Choroid plexus epithelial cell (primary cell): ENCODE measurements at places on chromosomes 7 and 10.

- peak; percentile 57 for DNase-seq
Observed at GRCh38 chr7:134645935-134646334, 718 bp upstream of the BPGM start.

DNA sequence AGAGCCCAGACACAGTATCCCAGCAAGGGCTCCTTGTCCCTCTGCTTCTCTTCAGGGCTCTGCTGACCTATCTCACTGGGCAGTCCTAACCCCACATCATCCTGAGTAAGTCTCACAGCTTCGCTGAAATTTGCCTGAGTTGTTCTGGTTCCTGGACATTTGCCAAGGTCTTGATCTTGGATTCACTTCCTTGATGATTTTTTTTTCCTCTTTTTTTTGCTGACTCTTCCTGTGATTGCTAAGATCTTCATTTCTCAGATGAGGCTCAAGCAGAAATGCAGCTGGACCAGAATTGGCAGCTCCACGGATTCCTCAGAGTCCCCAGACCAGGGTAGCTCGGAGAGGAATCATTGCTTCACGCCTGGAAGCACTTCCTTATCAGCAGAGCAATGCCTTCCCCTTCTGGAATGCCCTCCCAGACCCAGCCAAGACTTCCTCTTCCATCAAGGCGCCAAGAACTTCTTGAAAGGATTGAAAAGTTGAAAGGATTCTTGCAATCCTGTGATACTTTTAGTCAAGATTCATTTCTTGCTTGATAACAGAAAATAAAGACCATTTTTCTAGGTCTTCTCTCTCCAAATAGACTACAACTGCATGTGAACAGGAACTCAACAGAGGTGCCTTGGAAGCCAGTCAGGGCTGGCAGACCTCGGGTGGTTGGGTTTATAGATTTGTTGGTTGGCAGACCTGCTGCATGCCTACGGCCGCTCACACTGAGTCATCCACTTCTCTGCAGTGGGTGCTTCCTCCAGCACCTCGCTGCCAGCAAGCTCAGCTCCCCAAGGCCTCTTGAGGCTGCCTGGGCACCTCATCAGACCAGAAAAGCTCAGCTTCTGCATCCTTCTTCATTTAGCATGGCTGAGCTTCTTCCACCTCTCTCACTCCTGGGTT lies 8.8 kb upstream of the AFAP1L2 start:
- DNase-seq = peak; percentile 82

- no peak for DNase-seq
Observed at GRCh38 chr7:30903146-30903545, 8.5 kb upstream of the AQP1 start.

- no peak for DNase-seq
Observed at GRCh38 chr7:33870120-33870519, 35.2 kb upstream of the BMPER start.

- no peak for DNase-seq
Observed at GRCh38 chr10:116687633-116688032, 54.7 kb downstream of the HSPA12A start.

DNA sequence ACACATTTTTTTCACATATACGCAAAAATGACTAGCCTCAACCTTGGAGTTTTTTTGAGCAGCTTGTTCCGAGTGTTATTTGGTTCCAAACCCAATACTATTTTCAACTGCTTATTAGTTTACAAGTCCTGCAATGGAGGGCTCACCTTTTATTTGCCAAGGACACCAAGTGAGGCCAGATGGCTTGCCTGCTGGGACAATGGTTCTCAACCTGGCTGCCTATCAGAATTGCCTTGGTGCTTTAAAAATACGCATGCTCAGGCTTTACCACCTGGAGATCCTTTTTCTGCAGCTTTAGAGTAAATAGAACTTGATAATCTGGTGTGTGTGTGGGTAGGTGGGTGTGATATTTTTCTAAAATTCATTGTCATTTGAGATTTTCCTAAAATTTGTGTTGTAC lies 276.8 kb downstream of the MTERF1 start:
- DNase-seq = no peak

- DNase-seq = peak; percentile 56
Observed at GRCh38 chr7:48090095-48090805, 1.2 kb downstream of the UPP1 start.

DNA sequence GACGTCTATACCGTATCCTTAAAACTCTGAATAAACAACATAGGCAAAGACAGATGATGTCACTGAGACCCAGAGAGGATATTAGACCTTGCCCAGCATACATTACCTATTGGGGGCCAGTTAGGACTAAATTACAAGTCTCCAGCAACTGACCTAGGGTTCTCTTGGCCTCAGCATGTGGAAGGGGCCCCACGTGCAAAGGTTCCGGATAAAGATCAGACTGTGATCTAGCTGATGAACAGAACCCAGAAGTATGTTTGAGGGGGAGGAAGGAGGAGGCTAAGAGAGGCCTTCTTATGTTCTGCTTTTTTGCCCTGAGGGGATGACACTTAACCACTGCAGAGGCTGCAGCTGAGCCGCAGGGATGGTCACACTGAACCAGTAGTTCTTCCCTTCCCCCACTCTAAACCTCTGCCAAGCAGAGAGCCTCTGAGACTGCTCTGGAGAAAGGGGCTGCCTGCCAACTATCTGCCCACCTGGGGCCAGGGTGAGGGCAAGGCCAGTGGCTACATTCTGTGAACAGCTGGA lies 24.0 kb upstream of the KMT2C start:
- DNase-seq = peak; percentile 41

DNA sequence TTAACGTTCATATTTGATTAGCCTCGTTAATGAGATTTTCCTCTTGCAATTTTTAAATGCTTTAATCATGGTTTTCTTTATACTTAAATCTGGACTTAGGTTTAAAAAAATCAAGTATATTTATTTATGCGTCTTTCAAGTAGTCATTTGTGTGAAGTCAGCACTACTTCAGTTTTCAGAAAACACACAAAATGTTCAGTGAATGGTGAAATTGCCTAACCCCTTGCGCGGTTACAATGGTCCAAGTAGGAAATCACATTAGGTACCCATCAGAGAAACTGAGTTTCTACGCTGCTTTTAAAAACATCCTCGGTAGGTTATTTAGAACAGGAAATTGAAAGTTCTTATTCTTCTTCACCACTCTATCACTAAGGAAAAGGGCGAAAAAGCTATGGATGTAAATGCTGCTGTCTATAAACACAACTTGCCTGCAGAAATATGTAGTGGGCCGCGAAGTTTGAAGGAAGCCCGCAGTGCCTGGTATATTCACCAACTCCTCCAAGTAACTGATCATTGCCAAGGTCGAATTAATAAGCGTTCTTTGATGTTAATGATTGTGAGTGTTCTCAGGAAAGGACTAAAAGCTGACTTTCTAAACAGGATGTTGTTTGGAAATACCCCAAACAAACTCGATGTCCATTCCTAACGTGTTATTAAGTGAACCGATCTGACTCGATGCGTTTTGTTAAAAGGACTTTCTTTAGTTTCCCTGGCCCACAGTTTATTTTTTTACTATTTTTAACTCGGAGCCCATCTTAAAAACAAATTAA lies 1.0 kb downstream of the SYPL1 start:
- DNase-seq = no peak

DNA sequence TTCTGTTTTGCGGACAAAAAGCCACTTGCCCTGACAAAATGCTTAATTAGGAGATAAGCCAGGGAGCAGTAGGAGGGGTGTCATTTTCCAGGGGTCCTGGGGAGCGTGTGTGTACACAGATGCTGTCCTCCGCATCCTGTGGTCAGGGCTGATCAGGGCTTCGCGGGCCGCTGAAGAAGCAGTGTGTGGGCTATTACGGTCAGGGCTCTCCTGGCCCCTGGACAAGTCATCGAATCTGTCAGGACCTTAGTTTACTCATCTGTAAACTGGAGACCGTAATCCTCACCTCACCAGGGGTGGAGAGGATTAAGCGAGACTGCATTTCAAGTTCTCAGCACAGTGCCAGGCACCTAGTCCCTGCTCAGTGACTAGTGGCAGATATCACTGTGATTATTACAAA lies 26.0 kb upstream of the MXI1 start:
- DNase-seq = no peak

DNA sequence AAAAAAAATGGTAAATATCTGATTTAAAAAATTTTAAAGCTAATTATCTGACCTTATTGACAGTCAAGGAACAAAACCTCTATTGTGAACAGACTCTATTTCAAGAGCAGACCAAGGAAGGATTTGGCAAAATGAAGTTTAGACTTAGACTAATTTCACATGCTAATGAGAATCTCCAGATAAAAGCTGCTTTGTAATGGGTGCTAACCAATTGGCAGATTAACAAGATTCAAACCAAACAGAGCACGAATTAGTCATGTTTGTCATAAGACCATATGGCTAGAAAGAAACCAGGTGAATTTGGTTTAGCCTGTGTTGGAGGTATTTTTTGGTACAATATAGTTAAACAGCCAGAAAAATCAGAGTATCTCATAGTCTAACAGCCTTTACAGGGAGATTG lies 429.1 kb upstream of the NFE2L3 start:
- DNase-seq = no peak

DNA sequence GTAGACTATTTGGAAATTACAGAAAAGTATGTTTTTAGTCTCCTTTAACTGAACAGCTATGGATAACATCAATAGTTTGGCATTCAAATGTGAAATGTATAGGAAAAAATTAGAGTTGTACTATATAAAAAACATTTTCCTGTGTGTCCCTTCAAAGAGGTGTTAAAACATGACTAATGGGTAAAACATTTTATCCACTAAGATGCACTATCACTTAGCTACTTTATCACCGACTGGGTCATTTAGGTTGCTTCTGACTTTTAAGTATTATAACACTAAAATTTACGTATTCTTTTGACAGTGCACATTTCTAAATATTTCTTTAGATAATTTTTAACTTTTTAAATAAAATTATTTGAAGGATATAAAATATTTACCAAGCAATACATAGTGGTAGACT lies 77.6 kb downstream of the UBE2H start:
- no peak for DNase-seq

GRCh38 chr7:21939858-21940372 lies 5.8 kb downstream of the CDCA7L start:
- no peak for DNase-seq

DNA sequence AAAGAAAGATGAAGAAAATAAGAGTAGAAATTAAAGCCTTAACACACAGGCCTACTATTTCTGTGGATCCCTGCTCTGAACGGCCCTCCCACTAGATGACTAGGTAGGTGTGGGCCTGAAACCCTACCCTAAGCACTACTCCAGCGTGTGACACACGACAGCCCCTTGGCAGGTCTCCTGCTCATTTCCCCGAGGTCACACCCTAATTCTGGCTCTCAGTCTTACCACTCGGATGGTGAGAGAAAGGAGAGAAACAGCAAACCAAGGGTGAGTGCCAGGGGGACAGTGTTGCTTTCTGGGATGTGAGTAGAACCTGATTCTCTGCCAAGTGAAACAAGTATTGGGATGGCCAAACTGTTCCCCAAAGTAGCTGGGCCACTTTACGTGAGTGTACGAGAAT lies 12.1 kb downstream of the GALNTL5 start:
- DNase-seq = no peak

- no peak for DNase-seq
Observed at GRCh38 chr10:90966146-90966545, 45.3 kb upstream of the ANKRD1 start.

DNA sequence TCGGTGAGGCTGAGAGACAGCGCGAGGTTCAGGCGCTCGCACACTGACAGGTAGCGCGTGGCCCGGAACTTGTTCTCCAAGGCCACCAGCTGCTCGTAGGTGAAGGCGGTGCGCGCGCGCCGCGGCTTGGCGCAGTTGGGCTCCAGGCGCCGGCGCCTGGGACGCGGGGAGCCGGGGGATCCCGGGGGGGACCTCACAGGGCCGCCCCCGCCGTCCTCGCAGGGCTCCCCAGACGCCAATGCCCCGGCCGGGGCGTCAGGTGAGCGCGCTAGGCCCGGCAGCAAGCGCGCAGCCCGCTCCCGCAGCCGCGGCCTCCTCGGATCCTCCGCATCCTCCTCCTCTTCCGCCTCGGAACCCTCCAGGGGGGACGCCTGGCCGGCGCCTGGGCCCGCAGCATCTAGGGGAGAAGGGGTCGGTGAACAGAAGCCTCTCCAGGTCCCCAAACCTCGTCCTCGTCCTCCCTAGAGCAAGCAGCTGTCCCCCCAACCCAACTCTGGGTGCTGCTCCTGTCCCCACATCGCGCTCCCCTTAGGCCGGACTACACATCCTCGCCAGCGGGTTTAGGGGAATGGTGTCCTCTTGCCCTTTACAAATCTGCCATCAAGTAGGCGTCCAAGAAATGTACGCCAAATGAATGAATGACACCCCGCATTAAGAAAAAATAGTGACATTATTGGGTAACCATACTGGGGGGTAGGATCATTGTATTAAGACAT lies 1.9 kb downstream of the NKX1-2 start:
- no peak for DNase-seq

DNA sequence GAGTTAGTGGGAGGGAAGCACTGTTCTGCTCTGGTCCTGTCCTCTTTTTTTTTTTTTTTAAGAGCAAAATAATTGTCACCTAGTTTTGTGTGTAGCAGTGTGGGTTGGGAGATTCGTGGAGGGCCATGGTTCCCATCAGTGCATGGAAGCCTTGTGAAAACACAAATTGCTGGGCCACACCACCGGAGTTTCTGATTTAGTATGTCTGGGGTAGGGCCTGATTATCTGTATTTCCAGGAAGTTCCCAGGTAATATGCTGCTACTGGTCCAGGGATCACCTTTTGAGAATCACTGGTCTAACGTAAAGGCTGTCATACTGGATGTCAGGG lies 191.3 kb downstream of the GATA3 start:
- DNase-seq = no peak

GRCh38 chr7:148556892-148557291 lies 33.7 kb upstream of the C7orf33 start:
- DNase-seq = no peak

GRCh38 chr10:116974456-116975005 lies 30.5 kb downstream of the SHTN1 start:
- peak; percentile 86 for DNase-seq

DNA sequence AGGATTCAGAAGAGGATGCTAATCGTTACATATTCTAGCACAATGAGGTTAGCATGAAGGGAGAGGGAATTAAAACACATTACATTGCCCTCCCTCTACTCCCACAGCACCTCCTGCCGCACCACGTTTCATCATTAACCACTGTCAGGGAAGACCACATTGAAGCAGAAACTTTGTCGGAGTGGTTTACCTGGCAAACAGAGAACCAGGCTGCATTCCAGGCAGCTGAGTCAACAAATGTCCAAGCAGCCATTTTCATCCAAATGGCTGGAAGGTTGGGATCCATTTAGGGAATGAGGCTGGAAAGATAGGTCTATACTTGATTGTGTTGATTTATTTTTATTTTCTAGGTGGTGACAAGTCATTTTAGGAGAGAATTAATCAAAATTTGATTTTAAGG lies 273.6 kb downstream of the DYNC1I1 start:
- DNase-seq = no peak

DNA sequence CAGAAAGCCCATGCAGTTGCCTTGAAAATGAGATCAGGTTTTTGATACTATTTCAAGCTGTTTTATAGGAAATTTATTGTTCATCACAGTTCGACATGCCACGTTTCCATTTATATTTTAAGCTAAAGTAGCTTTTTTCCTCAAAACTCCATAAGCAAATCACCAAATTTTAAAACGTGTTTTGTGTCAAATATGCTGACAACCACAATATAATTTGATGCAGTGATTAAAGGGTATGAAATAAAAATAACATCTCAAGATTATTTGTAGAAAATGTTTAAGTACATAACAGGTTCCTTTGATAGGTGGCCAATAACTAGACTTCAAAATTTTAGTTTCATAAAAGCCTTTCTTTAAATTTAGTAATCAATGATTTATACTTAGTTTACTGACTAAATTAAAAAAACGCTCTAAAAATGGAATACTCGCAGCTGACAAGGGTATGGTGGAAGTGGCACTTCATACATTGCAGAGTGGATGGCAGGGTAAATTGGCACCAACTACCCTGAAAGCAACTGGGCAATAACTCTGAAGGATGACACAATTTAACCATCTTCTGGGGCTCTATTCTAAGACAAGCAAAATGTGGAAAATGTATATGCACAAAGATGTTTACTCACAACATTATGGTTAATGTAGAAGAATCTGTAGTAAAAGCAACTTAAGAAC lies 481.6 kb downstream of the TNS3 start:
- DNase-seq = no peak
